ENCODE measurements at places on chromosomes 6 and 20.

GRCh38 chr6:14089224-14089623 is 28.3 kb upstream of the CD83 start:
- no peak for DNase-seq

- no peak for DNase-seq
Measured at GRCh38 chr6:157964100-157964499, 17.6 kb upstream of the SYNJ2 start.

- no peak for DNase-seq
Measured at GRCh38 chr6:113909224-113909856, 52.2 kb downstream of the MARCKS start.

DNA sequence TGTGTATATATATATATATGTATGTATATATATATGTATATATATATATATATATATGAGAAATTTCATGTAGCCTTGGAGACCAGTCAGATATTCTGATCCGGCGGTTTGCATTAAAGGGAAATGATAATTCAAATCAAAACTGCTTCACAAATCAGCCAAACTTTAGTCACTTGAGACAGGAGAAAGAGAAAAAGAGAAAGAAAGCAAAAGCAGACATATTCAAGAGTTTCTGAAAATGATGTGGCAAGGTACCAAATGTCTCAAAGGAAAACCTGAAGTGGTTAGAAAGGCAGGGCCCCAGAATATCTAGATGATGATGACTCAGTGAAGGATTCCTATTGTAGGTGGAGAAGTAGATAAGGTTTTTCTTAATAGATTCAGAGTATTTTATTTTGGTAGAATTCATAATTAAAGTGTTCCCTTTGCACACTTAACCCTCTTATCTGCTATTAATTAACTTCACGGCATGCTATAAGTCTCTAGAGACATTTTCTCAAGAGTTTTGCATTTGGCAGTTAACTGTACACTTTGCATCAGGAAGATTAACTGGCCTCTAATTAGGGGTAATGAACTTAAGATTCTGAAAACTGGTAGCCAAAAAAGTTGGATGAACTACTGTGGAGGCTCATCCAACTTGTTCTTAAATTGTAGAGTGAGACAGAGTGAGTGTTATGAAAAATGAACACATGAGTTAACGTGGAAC is 50.1 kb upstream of the ASF1A start:
- no peak for DNase-seq

GRCh38 chr6:162184465-162184864 is 543.1 kb downstream of the PRKN start:
- no peak for DNase-seq

DNA sequence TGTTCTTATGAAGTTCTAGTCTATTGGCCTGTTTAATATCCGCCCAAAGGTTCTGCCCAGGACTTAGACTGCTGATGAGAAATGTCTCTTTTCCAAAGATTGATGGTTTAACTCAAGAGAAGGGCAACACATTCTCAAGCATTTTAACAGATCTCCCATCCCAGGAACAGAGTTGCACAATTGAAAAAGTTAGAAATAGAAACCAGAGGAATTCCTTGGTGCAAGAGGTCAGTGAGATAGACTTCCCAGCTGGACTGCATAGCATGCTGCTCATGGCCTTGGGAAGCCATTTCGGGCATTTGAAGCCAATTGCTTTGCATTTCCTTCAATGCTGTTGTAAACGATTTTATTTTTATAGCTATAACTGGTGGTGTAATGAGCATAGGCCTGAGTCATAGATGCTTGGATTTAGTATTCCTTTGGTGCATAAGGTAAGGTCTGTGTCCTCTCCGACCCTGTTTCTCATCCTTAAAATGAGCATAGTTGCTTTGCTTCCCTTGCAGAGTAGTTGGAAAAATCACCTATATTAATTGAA is 292.2 kb upstream of the JAG1 start:
- DNase-seq, result no peak

GRCh38 chr20:31608251-31608945 is 3.3 kb downstream of the ID1 start:
- no peak for DNase-seq

DNA sequence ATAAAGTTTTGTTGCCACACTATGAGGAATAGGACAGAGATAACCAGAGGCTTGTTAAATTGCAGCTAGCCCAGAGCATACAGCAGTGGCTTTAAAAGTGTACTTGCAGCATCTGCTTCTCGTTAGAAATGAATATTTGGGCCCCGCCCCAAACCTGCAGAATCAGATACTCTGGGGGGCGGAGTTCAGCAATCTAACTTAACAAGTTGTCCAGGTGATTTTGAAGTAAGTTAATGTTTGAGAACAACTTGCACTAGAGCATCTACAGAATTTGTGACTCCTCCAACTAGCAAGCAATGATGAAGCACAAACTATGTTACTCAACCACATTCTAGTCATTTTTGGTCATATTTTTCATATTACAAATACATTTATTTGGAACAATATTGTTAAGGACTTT is 10.6 kb upstream of the SUPT3H start:
- no peak for DNase-seq

GRCh38 chr6:12355354-12355753 is 65.2 kb downstream of the EDN1 start:
- DNase-seq, result no peak

Data from stimulated activated CD8-positive, alpha-beta memory T cell treated with anti-CD3 and anti-CD28 coated beads, Interleukin-7, amount 100 ng/mL, for 1 hour (primary cell).